ENCODE measurements at places on chromosomes 2 and 18.

DNA sequence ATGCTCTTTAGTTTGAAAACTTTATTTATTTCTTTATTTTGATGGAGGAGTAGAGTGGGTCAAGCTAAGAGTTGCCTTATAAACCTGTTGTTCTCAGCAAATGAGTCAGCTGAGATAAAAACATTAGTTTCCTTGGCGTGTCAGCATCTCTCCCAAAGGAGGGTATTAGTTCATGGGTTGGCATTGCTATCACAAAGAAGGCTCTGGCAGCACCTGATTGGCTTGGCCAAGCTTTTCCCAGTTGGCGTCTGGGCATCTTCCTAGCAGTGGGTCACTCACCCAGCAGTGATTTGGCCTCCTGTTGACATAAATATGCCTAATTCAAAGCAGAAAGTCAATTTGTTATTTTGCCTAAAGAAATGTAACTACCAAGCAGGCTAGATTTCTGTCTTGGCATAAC is 200.7 kb upstream of the TNP1 start:
- DNase-seq: no peak

GRCh38 chr18:44955825-44956224 is 275.1 kb downstream of the SETBP1 start:
- no peak for DNase-seq

DNA sequence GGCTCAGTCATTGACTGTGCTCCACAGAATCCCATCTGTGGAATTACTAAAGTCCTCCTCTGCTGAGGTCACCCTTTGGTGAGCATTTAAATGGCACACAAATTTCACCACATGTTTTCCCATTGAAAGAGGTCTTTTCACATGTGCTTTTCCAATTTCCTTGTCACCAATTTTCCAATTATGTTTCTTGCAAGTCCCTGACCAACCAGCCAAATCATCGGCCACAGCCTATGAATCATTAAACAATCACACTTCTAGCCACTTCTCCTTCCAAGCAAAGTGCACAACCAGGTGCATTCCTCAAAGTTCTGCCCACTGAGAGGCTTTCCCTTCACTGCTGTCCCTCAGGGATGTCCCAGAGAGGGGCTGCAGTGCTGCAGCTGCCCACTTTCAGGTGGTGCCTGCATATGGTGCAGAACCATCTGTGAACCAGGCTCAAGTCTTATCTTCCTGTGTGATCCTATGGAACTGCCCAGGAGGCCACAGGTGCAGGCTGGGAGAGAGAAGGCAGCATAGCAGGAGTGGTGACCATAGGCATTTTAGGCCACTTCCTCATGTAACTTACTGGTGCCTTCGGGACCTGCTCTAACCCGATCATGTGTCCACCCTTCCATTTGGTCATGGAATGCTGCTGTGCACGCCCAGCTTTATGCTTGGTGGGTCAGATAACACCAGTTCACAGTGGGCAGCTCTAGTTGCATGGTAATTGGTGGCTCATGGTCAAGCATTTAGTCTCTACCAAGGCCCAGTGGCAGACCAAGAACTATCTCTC is 153.0 kb downstream of the SEPTIN10 start:
- DNase-seq: no peak

DNA sequence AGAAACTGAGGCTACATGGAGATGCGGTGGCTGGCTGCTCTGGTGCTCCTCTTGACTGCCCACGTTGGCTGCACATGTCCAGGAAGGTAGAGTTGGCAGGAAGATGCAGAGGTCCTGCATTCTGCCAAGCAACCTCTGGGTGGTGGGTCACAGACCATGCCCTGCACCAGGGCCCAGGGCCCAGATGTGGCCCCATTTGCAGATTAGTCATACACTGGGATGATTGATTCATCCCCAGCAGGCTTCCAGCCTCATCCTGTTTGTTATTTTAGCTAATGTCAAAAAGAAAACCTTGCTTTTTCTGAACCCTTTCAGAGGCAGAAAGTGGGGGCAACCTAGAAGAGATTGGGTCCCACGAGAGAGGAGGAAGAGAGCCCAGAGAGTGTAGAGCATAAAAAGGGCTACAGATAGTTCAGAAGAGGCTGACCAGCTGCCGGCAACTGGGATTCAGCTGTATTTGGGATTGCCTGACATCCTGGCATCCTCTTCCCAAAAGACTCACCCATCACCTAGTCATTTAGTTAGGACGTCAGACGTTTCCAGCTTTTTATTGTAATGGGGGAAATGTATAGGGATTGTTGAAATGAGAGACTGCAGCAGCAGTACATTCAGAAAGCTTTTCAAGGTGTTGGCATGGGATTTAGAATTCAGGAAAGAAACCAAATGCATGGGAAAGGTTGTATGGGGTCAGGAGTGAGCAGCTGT is 101.9 kb downstream of the CTIF start:
- no peak for DNase-seq

DNA sequence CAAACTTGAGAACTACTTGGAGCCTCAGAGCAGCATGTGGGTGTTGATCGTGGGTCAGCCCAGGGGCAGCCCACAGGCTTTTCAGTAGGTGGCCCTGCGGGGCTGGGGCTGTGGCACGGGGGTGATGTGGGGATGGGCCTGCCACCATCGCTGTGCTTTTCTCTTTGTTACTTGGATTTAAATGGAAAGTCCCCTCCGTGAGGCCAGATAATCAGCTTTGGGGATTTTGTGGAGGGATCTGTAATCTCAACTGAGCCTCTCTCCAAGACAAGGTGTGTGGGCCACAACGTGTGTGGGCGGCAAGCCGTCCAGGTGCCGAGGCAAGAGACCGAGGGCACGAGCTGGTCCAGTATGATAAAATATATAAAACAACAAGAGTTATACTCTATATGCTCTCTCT is 16.7 kb downstream of the COLEC11 start:
- DNase-seq: no peak

DNA sequence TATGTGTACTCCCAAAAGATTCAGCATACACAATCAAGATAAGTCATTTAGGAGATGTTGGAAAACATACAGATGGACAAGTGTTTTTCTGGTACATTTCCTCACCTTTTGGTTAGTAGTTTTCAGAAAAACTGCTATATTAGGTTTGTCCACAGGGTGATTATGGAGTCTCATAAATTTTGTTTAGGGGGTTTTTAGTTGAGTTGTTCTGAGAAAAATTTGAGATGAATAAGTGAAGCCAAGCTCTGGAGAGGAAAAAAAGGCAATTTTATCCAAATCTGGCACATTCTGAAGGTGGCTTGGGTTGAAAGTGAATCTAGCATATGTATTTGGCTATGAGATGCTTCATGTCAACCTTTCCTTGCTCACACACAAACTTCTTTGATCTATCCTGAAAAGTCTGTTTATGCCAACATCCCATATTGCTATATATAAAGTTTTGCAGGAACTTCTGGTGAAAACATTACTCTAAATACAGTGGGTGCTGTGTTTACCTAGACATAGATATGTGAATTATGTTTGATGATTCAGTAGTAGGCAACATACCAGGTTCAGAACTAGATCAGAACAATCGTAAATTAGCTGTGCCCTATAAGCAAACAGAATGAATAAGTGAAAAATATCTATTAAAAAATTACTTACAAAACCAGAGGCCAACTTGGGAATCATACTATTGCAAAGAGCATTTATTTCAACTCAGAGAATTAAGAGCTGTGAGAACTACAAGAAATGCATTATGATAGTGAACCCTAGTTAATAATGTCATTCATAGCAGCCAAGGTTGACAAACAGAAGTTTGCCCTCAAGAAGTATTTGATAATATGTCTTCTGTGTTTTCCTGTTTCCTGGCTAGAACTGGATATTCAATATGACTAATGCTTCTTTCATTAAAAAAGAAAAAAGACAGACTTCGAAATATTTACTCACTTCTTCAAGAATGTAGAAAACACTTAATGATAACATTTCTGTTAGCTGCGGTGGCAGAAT is 552.0 kb downstream of the IRS1 start:
- DNase-seq: no peak

GRCh38 chr2:144519934-144520731 is at the start of gene ZEB2:
Gene ZEB2 (minus strand): TSS chr2:144520119. CDS start chr2:144517350, 2,769 bp downstream.
- no peak for DNase-seq

- no peak for DNase-seq
These were observed 278.0 kb upstream of the SPRED2 start for GRCh38 chr2:65710356-65710755.

GRCh38 chr2:2165135-2165534 is 165.9 kb downstream of the MYT1L start:
- DNase-seq: no peak

DNA sequence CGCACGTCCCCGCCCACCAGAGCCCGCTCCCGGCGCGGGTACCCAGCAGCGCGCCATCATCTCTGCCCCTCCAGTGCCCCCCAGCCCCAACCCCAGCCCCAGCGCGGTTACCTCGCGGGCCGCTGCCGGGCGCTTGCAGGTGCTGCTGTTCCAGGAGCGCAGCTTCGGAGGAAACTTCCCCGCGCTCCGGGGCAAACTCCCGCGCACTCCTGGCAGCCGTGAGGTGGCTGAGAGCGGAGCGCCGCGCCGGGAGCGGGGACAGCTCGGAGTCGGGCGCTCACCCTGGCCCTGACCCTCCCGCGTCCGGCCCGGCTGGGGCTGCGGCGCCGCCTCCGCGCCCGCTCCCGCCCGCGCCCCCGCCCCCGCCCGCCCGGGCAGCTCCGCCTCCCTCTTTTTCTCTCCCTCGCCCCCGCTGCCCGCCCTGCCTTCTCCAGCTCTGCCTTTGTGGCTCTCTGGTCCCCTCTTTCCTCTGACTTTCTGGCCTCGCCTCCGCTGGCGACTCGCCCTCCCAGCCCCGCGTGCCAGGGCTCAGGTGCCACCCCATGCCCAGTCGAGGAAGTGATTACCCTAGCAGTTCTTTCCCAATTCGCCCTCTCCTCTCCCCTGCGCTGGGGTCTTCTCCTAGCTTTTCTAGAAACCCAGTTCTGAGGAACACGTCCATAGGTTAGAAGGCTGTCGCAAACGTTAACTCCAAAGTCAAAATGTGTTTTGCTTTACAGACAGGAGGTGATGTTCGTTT is at the start of gene CHST9:
CHST9 (minus strand) TSS at position 284 of the 739 bp plus-strand sequence. CDS start 42,499 bp downstream, outside the sequence.
- no peak for DNase-seq

- no peak for DNase-seq
These were observed 1.8 kb downstream of the MPV17 start for GRCh38 chr2:27320958-27321543.

- no peak for DNase-seq
These were observed 45.1 kb downstream of the SLC9A4 start for GRCh38 chr2:102518170-102518569.

DNA sequence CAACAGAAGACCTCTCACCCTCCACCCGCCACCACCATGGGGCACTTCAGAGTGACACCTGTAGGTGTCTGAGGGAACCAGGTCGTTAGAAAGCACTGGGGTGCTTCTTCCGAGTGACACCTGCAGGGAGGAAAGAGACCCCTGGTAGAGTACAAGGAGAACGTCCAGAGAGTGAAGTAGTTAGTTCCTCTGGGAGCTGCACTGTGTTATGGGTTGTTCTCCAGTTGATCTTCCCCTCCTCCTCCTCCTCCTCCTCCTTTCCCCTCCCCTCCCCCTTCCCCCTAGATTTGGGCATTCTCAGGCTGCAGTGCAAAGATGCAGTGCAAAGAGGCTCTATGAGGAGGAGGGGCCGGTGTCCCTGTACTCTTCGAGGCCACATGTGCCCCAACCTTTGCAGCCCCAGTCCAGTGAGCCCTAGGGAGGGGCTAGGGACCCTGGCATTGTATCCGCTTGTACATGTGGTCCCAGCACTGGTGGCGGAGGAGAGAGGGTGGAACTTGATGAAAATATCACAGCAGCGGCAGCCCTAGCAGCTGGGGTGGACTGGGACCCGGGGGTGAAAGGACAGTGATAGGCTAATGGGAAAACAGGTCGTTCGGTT is 850 bp downstream of the DNAJB2 start:
- DNase-seq: no peak

DNA sequence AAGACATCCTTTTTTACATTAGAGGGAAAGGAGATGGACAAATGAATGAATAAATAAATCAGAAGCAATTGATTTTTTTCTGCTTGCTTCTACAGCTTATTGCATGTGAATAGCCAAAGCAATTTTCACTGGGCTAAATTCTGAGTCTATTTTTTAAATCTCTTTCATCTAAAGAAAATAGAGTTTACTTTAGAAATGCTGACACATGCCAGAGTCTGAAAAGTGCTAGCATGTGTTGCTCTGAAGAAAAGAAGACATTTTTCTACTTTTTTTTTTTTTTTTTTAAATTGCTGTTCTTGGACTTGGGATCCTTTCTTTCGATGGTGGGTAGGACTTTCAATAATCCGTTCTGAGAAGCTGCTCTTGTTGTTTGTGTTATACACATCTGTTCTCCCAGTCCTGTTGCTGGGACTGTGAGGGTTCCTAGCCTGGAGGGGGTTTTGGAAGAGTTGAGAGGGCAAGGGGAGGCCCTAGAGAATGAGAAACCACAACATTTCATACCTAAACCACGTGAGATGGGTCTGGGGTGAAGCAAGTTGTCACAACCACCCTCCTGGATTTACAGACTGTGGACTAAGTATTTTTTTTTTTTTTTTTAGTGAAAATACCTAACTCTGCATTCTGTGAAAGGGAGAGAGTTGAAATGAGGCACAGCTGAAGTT is 193.5 kb downstream of the PRKCE start:
- DNase-seq: no peak

DNA sequence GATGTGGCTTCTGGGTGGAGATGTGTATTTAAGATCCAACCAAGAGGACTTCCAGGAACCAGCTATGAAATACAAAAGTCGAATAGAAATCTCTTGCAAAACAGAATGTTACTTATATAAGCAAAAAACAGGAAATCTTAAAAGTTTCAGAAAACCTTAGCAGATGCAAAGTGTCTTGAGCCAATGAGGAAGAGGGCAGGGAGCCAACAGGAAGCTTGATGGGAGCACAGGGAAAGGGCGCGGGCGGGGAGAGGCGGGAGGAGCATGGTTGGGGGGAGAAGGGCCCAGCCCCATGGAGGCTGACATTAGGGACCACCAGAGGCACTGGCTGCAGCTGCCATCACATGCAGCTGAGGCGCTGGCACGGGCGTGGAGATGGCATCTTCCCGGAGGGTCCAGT is 203.3 kb downstream of the SNTG2 start:
- DNase-seq: no peak

GRCh38 chr18:79680100-79680879 is 687 bp downstream of the CTDP1 start:
- DNase-seq: peak; percentile 32

- DNase-seq: no peak
These were observed 2.7 kb upstream of the DTYMK start for GRCh38 chr2:241689306-241689705.

GRCh38 chr18:23145621-23146020 is 10.3 kb downstream of the CABLES1 start:
- no peak for DNase-seq

DNA sequence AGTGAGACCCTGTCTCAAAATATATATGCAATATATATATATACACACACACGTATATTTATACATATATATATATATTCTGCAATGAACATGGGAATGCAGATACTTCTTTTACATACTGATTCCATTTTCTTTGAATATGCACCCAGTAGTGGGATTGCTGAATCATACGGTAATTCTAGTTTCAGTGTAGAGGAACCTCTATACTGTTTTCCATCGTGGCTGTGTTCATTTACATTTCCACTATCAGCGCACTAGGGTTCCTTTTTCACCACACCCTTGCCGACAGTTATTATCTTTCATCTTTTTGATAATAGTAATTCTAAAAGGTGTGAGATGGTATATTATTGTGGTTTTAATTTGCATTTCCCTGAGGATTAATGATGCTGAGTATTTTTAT is 52.3 kb upstream of the SLC39A10 start:
- no peak for DNase-seq

Measured in activated naive CD4-positive, alpha-beta T cell (primary cell).